GDM1 (cell line): ENCODE measurements at places on chromosomes 6 and 20.
A peak's percentile ranks its signal among the peaks of the same experiment; 100 is the strongest.

- no peak for DNase-seq
These were observed 9.9 kb downstream of the HEY2 start for GRCh38 chr6:125759184-125759902.

DNA sequence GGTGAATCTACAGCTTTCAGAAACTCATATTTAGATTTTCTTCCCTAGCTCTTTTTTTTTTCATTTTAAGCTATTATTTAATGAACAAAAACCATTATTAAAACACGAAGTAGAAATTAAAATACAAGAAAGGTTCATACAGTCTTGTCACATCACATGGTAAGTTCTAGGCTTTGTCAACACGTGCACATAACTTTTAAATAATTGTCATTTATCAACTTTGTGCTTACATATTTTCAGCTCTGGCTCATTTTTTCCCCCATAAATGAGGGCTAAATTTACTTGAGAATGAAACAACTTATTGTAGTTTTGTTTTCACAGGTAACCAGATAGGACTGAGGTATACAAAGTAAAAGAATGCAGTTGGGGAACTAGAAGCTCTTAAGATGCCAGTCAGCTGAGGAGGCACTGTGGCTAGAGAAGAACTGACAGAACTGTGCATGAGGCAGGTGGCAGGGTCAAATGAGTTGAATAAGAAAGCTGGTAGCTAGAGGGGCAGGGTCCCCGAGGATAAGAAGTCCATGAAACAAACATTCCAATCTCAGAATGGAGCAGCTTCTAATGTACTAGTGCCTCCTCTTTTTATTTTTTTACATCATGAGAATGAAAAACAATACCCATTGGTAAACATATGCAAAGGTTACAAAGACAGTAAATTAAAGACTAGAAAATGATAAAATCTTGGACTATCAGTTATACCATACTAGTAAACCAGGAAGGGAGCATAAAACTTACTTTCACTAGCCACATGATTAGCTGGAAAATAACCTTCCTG, 141.5 kb downstream of the MYB start:
- peak; percentile 66 for DNase-seq

- no peak for DNase-seq
These were observed 243.9 kb upstream of the SPTLC3 start for GRCh38 chr20:12764851-12765250.

- DNase-seq = no peak
These were observed 344.9 kb downstream of the CDKAL1 start for GRCh38 chr6:20879121-20879520.

DNA sequence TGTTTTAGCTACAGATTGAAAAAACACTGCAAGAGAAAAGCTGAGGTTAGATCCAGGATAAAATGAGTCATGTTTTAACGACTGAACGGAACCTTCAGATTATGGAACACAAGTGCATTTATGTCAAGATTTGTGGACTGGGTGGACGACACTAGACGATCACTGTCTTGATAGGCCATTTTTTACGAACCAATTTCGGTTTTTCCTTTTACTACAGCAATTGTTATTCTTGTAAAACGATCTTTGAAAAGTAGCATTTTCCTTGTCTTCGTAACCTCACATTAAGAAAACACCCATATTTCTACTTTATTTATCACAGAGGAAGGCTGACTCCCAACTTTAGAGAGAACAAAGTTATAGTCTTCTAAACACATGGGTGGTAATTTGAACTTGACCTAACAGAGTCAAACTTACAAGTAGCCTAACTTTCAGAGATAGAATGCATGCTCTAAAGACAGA, 294.2 kb upstream of the TCF21 start:
- no peak for DNase-seq

DNA sequence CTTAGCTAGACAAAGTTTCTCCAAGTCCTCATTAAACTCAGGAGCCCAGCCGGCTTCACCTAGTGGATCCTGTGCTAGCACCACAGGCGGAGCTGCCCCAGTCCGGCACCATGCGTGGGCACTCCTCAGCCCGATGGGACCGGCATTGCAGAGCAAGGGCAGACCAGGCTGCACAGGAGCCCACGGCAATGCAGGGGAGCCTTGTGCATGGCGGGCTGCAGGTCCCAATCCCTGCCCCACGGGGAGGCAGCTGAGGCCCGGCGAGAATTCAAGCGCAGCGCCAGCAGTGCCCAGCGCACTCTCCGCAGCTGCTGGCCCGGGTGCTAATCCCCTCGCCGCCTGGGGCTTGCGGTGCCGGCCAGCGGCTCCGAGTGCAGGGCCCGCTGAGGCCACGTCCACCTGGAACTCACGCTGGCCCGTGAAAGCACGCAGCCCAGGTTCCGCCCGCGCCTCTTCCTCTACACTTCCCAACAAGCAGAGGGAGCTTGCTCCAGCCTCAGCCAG, 292.3 kb upstream of the EYS start:
- no peak for DNase-seq

- DNase-seq = no peak
These were observed 96.2 kb upstream of the FOXO3 start for GRCh38 chr6:108464418-108465097.

DNA sequence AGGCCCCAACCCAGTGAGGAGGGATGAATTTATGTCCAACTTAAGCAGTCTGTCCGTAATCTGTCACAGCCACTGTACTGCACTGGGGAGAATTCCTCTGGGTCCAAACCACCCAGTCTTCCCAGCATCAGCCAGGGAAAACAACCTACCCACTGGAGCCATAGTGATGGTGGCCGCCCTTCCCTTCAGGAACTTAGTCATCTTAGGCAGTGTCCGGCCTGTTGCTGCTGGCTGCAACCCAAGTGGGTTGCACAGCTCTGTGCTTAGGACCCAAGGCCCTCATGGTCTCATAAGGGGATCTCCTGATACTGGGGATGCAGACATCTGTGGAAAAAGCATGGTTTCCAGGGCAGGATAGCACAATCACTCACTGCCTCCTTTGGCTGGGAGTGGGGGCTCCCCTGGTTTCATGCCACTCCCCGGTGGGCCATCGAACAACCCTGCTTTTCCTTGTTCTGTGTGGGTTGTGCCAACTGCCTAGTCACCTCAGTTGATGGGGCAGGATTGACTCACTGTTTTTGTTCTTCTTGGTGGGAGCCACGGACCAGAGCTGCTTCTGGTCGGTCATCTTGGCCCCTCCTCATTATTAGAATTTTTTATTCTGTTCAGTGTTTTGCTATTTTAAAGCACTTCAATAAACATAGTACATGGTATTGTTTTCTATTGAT, 591.9 kb downstream of the DOK5 start:
- no peak for DNase-seq

- DNase-seq = no peak
These were observed 9.5 kb downstream of the PXDC1 start for GRCh38 chr6:3742076-3742425.

GRCh38 chr20:48601798-48602197, 226.0 kb downstream of the PREX1 start:
- DNase-seq = no peak

DNA sequence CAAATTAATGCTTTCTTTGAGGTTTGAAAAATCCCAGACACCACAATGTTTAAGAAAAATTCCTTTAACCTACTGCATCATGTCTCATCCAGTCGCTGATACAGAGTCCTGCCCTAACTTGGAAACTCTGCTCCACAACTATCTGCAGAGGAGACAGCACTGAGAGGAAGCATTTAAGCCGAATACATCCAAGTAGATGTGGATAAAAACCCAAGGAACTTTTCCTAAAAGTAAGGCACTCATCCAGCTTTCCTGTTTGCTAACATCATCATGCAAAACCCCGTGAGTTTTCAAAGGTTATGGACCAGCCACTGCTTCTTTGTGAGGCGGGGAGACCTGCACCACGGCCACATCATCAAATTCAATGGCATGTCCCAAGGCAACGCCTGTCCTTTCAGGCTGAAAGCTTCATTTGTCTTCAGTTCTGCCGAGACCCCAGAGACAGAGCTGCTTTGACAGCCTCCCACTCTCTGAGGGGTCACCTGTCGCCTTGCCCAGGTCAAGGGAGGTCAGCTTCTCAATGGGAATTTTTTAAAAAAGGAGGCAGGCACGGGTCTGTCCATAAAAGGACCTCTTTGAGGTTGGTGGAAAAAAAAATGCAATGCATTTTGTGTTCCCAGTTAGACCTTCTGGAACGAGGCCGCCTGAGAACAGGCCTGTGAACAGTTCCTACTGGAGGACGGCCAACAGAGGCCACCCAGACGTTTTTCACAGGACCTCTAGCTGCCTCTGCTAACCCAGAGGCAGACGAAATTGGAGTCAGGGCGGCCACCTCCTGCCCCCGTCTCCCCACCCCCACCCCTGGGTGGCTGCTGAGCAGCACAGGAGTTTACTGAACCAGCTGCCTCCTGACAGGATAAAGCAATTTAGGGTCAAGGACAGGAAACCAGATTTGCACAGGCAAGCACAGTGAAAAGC, 142.5 kb upstream of the HDDC2 start:
- DNase-seq = no peak

GRCh38 chr6:128494440-128494839, 26.0 kb downstream of the PTPRK start:
- no peak for DNase-seq

GRCh38 chr20:40268321-40269075, 420.5 kb downstream of the MAFB start:
- no peak for DNase-seq

DNA sequence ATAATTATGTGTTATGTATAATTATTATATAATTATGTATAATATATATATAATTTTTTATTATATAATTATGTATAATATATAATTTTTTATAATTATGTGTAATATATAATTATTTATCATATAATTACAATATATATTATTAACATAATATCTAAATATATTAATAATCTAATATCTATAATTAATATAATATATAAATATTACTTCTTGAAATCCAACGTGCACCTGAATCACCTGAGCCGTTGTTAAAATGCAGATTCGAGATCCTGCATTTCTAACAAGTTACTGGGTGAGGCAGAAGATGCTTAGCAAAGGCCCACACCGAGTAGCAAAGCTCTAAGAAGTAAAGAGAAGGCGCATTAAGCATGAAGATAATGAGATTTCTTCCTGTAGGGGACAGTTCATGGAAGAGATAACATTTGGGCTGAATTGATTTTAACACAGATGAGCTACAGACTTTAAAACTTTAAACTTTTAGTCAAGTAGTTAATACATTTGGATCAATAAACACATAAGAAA, 406.4 kb upstream of the PLCB4 start:
- no peak for DNase-seq

DNA sequence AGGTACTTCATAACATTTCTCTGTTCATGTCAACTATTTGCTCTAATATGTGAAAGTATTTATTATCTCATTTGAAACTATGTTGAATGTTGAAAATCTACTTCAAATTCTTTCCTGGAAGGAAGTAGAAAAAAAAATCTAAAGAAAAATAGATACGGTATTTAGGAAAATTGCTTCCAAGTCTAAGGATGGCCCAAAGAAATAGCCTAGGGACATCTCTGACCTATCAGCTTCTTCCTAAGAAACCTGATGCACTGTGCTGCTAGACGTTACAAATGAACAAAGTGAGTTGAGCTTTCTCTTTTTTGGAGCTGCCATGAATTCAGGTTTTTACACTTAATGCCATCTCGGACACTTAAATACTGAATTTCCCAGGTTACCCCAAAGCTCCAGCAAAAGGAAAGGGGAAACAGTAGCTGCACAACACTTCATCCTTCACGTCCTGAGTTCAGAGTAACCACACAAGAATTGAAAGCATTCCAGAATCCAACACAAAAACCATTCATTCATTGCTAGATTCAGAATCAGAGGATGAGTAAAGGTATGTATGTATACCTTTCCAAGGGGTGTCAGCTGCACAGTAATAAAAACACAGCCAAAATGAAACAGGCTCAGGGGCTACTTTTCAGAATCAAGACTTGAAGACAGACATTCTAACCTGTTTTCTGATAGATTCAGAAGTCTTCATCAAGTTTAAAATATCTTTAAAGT, 7.9 kb downstream of the RMND1 start:
- no peak for DNase-seq

DNA sequence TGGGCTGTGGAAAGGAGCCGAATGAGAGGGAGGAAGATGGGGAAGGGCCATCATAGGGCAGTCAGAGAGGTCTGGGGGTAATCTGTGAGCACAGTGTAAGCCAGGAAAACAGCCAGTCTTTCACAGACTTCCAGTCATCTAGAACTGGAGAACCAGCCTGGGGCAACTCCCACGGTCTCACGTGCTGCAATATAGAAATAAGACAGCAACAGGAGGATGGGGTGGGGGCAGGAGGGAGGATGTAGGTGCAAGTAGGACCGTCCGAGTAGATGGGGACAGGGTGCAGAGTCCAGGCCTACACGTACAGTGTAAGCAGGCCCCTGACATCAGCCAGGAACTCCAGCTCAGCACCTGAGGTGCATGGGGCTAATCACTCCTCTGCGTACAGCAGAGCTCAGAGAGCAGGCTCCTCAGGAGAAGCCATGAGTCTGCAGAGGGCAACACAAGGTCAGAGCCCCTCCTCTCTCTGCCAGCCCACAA, 58.2 kb upstream of the TNFAIP3 start:
- DNase-seq = no peak

DNA sequence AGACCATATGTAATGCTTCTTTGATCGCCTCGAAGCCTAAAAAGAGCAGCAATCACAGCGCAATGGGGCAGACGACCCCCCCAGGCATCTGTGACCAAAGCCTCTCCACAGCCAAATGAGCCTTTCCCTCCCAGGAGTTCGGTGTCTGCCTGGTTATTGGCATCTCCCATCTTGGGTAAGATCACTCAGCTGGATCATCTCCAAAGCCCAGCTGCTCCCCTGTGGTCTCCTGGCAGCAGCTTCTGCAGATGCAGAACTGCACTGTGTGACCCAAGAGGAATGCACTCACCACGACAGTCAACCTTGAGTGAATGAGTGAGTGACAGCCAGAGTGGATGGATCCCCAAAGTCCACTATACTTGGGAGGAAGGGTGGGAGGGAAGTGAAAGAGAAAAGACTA, 44.8 kb upstream of the IYD start:
- no peak for DNase-seq
